Stimulated activated CD8-positive, alpha-beta memory T cell treated with anti-CD3 and anti-CD28 coated beads, Interleukin-4, amount 100 ng/mL, for 4 hours (primary cell): ENCODE measurements at places on chromosomes 6 and 20.
A peak's percentile ranks its signal among the peaks of the same experiment; 100 is the strongest.

GRCh38 chr6:118542184-118542952, 5.7 kb upstream of the PLN start:
- DNase-seq, result no peak

DNA sequence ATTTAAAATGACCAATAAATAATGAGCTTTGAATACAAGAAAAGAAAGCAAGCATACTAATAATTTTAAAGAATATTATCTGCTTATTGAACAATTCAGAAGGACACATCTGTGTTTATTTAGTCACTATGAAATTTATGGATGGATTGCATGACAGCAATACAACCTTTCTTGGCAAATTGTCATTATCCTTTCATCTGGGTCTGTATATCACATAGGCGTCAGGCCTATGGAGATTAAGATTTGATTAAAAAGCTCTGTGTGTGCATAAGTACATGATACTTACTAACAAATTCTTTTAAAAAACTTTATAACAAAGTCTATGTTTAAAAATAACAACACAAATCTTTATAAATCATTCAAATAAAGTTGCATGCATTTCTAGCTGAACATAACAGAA, 1394.4 kb downstream of the KHDRBS2 start:
- no peak for DNase-seq

- no peak for DNase-seq
Observed at GRCh38 chr6:166379800-166380199, 2.9 kb downstream of the MPC1 start.

- no peak for DNase-seq
Observed at GRCh38 chr6:133583907-133584427, 304.9 kb upstream of the TCF21 start.

- DNase-seq, result no peak
Observed at GRCh38 chr20:41902346-41902745, 284.2 kb upstream of the CHD6 start.

DNA sequence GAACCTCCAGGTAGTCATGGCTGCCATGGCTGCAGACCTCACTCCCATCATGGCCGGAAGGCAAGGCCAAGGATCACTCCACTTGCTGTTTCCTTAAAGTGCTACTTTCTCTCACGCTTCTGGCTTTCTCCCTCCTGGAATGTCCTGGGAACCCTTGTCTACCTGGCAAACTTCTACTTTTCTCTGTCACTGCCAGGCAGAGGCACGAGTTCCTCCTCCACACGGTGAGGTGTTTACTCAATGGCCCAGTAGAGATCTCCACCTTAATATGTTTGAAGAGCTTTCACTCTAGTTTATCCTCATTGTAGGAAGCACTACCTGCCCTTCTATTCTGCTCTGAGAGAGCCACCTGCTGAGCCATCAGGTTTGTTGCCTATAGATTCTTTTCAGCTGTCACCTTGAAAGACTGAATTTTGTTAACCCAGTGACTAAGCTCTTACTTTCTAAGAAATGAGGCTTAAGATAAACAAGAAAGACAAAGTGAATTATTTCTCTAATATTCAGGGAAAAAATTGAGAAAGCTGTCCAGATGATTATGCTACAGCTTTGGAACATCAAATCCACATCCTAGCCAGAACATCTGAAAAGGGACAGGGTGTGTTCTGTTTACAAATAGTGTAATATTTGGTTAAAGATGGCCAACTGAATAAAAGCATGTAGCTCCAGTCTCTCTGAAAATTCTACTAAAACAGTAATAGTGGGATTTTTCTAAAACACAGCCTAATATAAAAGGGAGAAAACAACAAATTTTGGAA, 54.9 kb downstream of the PLAGL1 start:
- no peak for DNase-seq

DNA sequence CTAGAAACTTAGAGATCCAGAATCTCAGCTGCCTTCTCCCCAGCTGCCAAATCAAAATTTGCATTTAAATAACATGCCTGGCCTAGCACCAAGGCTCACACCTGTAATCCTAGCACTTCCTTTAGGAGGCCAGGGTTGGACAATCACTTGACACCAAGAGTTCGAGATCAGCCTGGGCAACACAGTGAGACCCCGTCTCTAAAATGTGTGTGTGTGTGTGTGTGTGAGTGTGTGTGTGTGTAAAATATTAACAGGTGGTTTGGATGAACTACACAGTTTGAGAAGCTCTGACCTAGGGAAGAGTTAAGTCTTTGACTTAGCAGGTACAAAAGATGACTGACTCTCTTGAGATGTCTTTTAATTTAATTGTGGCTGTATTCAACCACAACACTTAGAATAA, 20.2 kb upstream of the CD2AP start:
- no peak for DNase-seq

DNA sequence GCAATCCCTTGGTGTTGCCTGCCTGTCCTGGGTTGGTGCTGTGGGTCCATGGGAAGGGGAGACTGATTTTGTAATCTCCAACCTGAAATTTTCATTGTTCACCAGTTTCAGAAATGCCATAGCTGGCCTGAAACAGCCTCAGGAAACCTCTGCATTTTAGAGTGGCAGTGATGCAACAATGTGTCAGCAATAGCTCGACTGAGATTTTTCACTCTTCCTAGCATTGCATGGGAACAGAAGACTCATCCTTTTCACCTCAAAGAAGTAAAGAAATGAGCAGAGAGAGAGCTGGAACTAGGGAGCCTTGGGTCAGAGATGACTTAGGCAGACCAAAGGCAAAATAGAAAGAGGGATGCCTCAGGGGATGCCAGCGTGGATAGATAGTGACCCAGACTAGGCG, 23.7 kb upstream of the TMEM14A start:
- DNase-seq, result no peak

DNA sequence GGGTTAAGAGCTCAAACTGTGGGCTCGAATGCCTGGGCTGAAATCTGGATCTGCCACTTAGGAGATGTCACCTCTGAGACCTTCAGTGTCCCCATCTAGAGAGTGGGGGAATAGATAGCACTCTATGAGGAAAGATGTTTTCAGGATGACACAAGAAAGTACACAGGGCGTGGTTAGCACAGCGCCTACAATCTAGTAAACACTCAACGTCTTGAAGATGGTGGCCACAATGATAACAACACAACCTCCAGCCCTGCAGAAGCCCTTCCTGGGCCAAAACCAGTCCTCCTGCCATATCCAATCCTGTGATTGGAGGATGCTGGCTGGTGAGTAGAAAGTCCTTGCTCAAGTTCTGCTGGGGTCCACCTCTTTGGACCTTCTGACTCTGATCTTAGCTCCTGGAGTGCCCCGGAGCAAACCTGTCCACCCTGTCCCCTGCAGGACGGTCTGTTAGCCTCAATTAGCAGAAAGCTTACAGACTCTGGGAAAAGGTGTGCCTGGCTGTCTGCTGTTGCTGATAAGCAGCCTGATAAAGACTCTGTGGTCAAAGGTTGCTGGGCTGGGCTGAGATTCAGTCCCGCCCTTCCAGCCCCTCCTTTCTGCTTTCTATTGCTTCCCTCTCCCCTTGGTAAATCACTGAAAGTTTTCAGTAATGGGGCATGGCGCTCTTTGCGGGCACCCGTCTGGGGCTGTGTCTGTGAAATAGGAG, 8.2 kb downstream of the EDN3 start:
- no peak for DNase-seq

GRCh38 chr6:157106487-157106886, 216.8 kb downstream of the TMEM242 start:
- no peak for DNase-seq

DNA sequence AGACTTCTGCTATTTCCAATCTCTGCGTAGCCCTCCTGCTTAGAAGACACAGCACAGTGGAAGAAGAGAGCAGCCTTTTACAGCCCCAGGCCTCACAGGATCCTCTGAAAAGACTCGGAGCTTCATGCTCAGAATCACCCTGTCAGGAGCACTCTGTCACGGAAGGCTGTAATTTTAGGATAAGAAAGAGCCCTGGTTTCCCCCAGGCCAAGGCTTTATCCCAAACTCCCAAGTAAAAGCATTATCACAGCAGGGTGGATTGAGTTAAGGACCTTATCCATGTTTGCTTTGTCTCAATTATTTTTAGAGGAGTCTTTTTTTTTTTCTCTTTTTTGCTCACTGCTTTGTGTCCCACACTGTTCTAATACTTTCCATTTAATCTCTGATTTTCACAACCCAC, 39.2 kb downstream of the ANKS1A start:
- DNase-seq, result no peak

DNA sequence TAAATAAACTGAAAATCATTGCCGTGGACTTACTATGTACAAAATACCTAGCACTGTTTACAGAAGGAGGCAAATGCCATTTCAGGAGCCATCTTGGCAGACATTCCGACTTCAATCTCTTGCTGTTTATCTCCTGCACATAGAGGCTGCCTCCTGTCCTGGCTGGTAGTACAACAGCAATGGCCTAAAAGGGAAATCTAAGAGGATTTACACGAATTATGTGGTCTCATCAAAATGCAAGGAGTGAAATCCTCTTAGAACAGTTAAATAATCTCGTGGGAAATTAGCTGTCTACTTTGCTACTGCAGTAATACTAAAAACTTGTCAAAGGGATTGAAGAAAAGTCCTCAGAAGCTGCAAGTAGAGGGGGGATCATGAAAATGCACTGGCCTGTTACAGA, 82.2 kb upstream of the SLC2A12 start:
- DNase-seq, result no peak

DNA sequence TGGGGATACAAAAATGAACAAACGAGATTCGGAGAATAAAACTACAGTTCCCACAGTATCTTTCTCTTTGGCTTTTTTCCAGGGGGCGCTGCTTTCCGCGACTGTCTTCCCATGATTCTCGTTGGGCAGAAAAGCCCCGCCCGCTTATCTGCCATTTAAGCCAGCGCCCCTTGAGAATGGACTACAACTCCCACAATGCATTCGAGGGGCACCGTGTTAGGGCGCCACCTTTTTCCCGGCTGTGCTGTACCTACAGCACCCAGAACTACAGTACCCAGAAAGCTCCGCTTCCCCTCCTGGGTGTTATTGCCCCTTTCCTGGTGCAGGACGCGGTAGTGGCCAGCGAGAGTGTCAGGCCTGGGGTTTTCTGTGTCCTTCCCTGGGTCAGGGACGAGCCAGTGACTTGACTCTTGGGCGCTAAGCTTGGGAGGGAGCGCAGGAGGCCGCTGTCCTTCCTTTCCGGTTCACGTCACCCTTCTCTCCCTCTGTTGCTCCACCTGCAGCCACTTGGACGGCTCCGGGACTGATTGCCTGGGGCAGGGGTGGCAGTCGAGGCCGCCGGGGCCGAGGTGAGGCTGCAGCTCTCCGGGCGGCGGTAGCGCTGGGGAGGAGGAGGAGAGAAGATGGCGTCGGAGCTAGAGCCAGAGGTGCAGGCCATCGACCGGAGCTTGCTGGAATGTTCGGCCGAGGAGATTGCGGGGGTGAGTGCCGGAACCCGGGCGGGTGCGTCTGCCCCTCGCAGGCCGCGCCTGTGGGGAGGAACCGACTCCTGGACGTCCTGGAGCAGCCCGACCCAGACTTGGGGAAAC, at the start of gene UBR2:
TSS of gene UBR2 (plus strand) at position 333 of the 809 bp plus-strand sequence. CDS start at position 624, 291 bp downstream.
- peak; percentile 87 for DNase-seq

DNA sequence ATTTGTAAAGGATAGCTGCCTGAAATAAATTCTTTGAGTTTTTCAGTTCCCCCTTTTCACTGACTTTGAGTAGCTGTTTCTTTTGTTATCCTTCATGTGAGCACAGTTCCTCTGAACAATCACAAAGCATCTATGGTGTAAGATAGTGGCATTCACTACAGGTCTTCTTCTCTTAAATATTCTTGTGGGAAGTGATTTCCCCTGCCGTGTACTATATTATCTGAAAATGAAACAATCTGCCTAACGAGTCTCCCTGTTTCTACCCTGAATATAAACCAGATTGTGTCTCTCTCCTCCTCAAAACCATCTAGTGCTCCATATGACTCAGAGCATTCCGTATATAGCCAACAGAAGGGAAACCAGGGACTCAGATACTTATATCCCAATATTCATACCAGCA, 380.1 kb upstream of the SOX4 start:
- no peak for DNase-seq

- DNase-seq, result no peak
Observed at GRCh38 chr20:22862671-22863230, 172.4 kb upstream of the SSTR4 start.

- DNase-seq, result no peak
Observed at GRCh38 chr20:10478205-10478604, 43.1 kb downstream of the SLX4IP start.

GRCh38 chr6:150600010-150600300, 270 bp downstream of the PLEKHG1 start:
- DNase-seq, result no peak

GRCh38 chr6:106439459-106439858, 78.9 kb downstream of the CRYBG1 start:
- no peak for DNase-seq

DNA sequence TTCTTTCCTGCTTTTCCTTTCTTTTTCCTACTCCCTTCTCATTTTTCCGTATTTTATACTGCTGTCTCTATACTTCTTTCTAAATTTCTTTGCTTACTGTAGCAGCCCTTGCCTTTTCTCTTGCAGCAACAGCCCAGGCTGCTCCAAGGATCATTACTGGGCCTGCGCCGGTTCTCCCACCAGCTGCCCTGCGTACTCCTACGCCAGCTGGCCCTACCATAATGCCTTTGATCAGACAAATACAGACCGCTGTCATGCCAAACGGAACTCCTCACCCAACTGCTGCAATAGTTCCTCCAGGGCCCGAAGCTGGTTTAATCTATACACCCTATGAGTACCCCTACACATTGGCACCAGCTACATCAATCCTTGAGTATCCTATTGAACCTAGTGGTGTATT, 148.8 kb downstream of the QKI start:
- DNase-seq, result no peak

DNA sequence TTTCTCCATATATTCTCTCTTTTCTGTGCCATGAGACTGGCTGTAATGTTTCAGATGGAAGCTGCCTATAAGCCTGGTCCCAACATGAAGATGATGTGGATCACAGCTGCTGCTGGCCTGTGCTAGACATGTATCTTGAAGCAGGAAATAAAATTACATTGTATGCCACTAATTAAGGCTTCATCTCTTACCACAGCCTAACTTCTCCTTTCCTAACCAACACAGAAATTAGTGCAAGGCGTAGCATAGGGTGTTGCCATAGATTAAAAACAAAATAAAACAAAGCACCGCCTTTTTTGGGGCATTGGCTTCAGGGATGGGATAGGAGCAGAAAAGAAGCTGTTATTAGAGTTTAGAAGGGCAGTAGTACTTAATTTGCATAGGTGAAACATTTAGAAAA, 4.7 kb upstream of the SLC17A4 start:
- no peak for DNase-seq

- no peak for DNase-seq
Observed at GRCh38 chr6:168789699-168790098, 348.7 kb downstream of the SMOC2 start.

- no peak for DNase-seq
Observed at GRCh38 chr20:61419010-61419409, 166.9 kb downstream of the CDH4 start.
